ENCODE measurements at places on chromosomes 3 and 15.

DNA sequence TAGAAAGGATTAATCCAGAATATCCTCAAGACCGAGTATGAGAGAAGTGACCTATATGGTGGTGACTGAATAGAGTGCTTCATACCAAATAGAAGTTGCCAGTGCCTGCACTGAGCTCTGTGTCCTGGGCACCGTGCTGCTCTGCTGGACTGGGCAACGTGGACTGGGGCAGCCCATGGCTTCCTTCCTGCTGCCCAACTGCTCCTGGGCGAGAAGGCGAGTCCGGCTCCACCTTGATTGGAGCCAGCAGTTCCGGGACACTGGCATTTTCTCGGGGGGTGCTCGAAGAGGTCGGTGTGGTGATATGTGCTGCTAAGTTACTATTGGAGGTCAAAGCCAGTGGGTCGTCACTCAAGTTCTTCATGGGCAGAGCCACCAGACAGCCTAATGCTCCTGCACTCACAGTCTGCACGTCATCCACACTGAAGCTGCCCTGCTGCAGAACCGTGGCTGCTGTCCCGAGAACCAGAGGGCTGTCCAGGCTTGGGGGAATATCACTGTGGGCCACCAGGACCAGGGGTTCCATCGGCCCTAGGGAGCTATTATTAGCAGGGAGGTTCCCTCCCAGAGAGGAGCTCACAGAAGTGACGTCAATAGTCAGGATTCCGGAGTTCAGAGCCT, 14.1 kb downstream of the ZXDC start:
- no peak overlapping the region for H3K4me3 ChIP-seq
- peaks cover 82% of the 10 kb centered on the region for H3K36me3 ChIP-seq
- no peak overlapping the region for H3K27ac ChIP-seq
- no peaks in the 10 kb centered on the region for H3K4me1 ChIP-seq
- DNase-seq: no peak

DNA sequence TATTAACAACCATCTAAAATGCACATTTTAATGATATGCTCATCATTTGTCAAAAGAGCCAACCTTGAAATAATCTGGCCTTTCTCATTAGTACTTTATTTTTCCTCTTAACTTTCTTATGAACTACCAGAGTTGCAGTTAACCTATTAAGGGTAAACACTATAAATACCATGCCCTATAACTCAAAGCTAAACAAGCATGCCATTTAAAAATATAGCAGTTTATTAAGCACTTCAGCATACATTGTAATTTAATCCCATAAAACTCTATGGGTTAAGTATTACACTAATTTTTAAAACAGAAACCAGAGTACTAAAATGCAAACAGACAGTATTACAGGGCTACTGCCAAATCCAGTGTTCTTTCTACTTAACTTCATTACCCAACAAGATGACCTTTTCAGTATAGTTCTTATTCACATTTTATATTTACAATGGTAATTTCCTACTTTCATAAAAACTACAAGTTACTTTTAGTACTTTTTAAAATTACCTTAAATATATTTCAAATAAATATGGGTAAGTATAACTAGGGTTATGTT, 11.8 kb downstream of the NPTN start:
- H3K4me1 ChIP-seq: peaks cover 34% of the 10 kb centered on the region
- DNase-seq: no peak
- H3K4me3 ChIP-seq: no peak overlapping the region
- H3K36me3 ChIP-seq: no peaks in the 10 kb centered on the region
- no peaks in the 10 kb centered on the region for H3K27me3 ChIP-seq

- no peak for DNase-seq
- H3K27ac ChIP-seq: no peak overlapping the region
- H3K36me3 ChIP-seq: no peaks in the 10 kb centered on the region
- no peaks in the 10 kb centered on the region for H3K4me1 ChIP-seq
- H3K27me3 ChIP-seq: no peaks in the 10 kb centered on the region
Observed at GRCh38 chr3:156024904-156025533, 95.4 kb upstream of the KCNAB1 start.

DNA sequence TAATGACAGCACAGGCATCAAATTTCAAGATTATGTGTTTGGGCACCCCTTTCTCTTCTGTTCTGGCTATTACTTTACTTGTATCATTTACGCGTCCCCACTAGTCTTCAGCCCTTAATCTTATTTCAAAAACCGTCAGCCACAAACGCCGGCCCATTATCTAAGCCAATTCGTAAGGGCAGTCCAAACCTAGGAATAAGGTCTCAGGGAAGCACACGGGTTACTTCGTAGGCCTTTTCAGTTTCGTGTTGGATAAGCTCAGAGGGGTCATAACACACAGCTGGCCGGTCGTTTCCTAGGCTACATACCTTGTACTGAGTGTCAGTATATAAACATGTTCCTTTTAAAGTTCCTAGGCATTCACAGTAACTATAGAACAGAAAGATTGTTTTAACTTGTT, 5.1 kb upstream of the DNAAF4 start:
- no peaks in the 10 kb centered on the region for H3K4me1 ChIP-seq
- H3K36me3 ChIP-seq: no peaks in the 10 kb centered on the region
- no peak for DNase-seq
- no peak overlapping the region for H3K27ac ChIP-seq
- no peak overlapping the region for H3K4me3 ChIP-seq
